Heart left ventricle (tissue), 16 donors: ENCODE measurements at places on chromosomes 6 and 20. TPM values are rescaled to one million over a fixed set of nuclear protein-coding genes. Genes with fewer than 3 reads are reported as not detected.

DNA sequence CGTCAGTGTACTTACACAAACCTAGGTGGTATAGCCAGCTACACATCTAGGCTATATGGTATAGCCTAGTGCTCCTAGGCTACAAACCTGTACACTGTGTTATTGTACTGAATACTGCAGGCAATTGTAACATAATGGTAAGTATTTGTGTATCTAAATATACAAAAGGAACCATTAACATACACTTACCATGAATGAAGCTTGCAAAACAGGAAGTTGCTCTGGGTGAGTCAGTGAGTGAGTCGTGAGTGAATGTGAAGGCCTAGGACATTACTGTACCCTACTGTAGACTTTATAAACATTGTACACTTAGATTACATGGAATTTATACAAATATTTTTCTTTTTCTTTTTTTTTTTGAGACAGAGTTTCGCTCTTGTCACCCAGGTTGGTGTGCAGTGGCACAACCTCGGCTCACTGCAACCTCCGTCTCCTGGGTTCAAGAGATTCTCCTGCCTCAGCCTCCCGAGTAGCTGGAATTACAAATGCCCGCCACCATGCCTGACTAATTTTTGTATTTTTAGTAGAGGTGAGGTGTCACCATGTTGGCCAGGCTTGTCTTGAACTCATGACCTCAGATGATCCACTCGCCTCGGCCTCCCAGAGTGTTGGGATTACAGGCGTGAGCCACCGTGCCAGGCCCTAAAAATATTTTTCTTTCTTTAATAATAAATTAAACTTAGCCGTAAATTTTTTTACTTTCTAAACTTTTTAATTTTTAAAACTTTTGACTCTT, 15.4 kb upstream of the KIAA1755 start:
- peaks cover 16% of the 10 kb centered on the region for H3K4me1 ChIP-seq
- H3K27me3 ChIP-seq, result no peaks in the 10 kb centered on the region

DNA sequence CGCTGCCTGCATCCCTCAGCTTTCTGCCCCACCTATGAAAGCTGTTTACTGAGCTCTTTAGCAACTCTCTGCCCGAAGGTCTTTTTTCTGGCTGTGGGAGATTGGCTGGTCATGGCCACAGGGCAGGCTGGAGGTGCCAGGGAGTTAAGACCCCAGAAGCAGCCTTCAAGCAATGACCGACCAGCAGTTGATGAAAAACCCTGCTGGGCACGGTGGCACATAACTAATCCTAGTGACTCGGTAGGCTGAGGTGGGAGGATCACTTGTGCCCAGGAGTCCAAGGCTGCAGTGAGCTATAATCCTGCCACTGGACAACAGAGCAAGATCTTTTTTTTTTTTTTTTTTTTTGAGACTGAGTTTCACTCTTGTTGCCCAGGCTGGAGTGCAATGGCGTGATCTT, 20.4 kb upstream of the ITPR3 start:
- no peak overlapping the region for H3K4me3 ChIP-seq
- no peak for DNase-seq
- H3K4me1 ChIP-seq, result no peaks in the 10 kb centered on the region
- no peaks in the 10 kb centered on the region for H3K27me3 ChIP-seq
- no peak overlapping the region for H3K27ac ChIP-seq

GRCh38 chr20:43691928-43692524, 25.1 kb downstream of the MYBL2 start:
- no peaks in the 10 kb centered on the region for H3K27me3 ChIP-seq
- H3K36me3 ChIP-seq, result no peaks in the 10 kb centered on the region
- H3K27ac ChIP-seq, result no peak overlapping the region
- no peak overlapping the region for H3K4me3 ChIP-seq

DNA sequence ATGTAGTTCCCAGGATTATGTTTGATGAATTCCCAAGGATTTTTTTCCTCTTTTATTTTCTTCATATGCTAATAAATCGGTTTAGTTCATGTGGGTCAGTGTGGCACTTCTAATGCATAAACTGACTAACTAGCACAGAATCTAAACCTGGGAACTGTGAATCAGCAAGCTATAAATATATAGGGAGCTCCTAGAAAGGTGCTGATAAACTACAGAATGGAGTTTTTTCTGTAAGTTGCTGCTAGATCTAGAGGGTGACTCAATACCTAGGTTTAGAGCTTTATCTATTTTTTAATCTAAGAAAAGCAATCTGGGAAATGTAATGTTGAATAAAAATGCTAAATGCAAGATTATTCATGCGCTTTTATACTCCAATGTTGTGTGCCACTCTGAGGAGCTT, 118.8 kb upstream of the PTCHD4 start:
- H3K4me3 ChIP-seq, result no peak overlapping the region
- H3K27ac ChIP-seq, result no peak overlapping the region
- no peak for DNase-seq
- H3K27me3 ChIP-seq, result no peaks in the 10 kb centered on the region
- H3K4me1 ChIP-seq, result no peaks in the 10 kb centered on the region
- H3K36me3 ChIP-seq, result no peaks in the 10 kb centered on the region

GRCh38 chr6:1325461-1326309, 13.8 kb downstream of the FOXQ1 start:
- H3K4me3 ChIP-seq, result no peak overlapping the region
- H3K27ac ChIP-seq, result no peak overlapping the region
- H3K27me3 ChIP-seq, result peaks cover 17% of the 10 kb centered on the region
- no peaks in the 10 kb centered on the region for H3K4me1 ChIP-seq

DNA sequence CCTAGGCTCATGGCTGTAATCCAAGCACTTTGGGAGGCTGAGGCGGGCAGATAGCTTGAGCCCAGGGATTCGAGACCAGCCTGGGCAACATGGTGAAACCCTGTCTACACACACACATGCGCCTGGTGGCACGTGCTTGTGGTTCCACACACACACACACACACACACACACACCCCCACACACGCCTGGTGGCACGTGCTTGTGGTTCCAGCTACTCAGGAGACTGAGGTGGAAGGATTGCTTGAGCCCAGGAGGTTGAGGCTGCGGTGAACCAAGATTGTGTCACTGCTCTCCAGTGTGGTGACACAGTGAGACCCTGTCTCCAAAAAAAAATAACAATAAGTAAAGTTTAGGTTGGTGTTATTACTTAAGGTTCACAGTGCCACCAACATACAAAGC, 165.8 kb downstream of the ZFAND3 start:
- no peaks in the 10 kb centered on the region for H3K27me3 ChIP-seq
- H3K4me1 ChIP-seq, result peaks cover 30% of the 10 kb centered on the region

DNA sequence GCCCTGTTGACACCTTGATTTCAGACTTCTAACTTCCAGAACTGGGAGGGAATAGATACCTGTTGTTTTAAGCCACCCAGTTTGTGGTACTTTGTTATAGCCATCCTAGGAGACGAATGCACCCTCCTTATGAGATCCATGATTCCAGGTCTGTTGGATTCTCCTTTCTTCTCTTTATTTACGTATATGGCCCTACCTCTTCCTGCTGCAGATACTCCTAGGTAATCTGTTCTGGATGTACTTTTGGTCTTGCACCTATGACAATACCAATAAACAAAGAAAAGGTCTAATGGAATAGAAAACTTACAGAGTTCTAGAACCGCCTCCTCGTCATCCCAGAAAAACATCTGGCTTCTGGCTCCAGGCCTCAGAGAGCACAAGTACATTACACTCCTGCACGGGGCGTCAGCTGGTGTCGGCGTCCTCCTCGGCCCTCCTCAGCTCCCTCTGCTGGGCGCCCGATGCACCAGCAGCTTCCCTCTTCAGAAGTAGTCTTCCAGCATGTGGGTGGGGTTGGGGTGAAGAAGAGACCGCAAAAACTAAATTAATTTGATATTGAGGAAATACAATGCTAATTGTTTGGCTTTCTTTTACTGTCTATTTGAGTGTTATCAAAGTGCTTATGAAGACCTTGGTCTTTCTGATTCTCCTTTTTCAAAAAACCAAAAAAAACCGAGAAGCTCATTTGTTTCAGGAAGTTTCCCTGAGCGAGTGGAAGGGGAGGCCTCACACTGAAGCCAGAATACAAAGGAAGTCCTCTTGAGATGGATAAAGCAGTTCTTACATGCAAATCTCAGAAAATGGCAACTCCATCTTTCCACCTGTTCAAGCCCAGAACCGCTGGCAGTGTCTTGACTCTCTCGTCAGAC, 9.7 kb upstream of the ATXN1 start:
- no peaks in the 10 kb centered on the region for H3K36me3 ChIP-seq
- peak overlapping the region; percentile 63 for H3K27ac ChIP-seq
- H3K4me1 ChIP-seq, result no peaks in the 10 kb centered on the region
- DNase-seq, result peak; percentile 80

DNA sequence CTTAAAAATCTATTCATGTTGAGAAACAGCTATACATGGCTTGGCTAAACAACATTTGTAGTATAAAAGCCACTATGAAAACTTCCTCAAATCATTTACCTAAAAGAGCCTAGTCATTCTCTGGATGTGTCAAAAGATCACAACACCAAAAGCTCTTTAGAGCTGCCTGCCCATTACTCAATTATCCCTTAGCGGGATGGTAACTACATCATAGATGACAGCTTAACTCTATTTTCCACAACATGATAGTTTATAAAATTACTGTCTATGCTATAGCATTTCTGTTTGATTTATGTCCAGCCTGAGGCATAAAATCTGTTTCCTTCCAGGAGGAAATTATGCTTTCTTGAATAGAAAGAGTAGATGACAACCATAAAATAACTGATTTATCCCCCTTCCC, 777.6 kb upstream of the HS3ST5 start:
- H3K4me1 ChIP-seq, result no peaks in the 10 kb centered on the region
- no peak overlapping the region for H3K4me3 ChIP-seq
- no peak for DNase-seq
- no peaks in the 10 kb centered on the region for H3K27me3 ChIP-seq
- H3K36me3 ChIP-seq, result no peaks in the 10 kb centered on the region

DNA sequence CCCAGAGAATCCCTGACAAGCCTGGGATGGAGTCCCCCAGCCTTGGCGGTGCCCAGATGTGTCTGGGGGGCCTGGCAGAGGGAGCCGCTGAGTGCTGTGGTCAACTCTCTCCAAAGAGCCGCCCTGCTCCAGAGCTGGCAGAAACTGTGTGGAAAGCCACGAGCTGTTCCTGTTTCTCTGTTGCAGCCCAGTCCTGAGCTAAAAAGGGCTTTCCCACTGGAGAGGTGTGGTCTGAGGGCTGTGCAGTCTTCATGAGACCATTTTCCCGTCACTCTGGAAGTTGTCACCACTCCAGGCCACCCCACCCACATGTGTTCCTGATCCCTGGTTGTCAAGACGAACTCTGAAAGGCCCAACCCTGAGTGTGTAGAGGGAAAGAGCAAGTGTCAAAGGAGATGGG, 99.7 kb upstream of the KCNK16 start:
- DNase-seq, result no peak
- H3K4me3 ChIP-seq, result no peak overlapping the region
- no peak overlapping the region for H3K27ac ChIP-seq
- no peaks in the 10 kb centered on the region for H3K4me1 ChIP-seq
- no peaks in the 10 kb centered on the region for H3K27me3 ChIP-seq
- H3K36me3 ChIP-seq, result no peaks in the 10 kb centered on the region

GRCh38 chr20:53789989-53790675, 196.5 kb upstream of the ZNF217 start:
- no peak for DNase-seq
- no peak overlapping the region for H3K27ac ChIP-seq

DNA sequence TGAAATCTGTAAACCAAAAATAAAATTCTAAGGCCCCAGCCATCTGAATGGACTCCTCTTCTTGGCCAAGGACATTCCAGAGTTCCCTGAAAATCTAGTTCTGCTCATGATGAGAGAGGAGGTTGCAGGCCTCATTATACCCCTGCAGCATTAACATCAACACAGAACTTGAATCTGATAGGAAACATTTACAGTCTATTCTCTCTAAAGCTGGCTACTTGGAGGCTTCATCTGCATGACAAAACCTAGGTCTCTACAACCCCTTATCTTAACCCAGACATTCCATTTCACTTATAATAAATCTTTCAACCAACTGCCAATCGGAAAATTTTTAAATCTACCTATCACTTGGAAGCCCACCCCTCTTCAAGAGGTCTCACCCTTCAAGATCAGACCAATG, 15.7 kb downstream of the RTN4IP1 start:
- no peaks in the 10 kb centered on the region for H3K27me3 ChIP-seq
- no peaks in the 10 kb centered on the region for H3K4me1 ChIP-seq
- no peak for DNase-seq
- no peak overlapping the region for H3K4me3 ChIP-seq
- H3K27ac ChIP-seq, result no peak overlapping the region
- H3K36me3 ChIP-seq, result no peaks in the 10 kb centered on the region

DNA sequence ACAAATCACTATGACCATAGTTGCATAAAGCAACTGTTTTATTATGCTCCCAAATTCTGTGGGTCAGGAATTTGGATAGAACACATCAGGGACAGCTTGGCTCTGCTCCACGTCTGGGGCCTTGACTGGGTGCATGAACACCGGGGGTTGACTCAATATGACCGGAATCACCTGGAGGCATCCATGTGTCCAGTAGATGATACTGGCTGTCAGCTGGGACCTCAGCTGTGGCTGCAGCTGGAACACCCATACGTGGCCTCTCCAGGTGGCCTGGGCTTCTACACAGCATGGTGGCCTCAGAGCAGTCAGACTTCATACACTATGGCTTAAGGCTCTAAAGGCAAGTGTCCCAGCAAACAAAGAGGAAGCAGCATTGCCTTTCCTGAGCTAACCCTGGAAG, 113.4 kb downstream of the NRN1 start:
- H3K4me3 ChIP-seq, result no peak overlapping the region
- H3K27ac ChIP-seq, result no peak overlapping the region
- no peaks in the 10 kb centered on the region for H3K4me1 ChIP-seq
- peak; percentile 23 for DNase-seq

TUBE1 gene
- polyA plus RNA-seq, result 23.1 TPM

NXT1 gene
- polyA plus RNA-seq, result 20.1 TPM

SLC24A3 gene
- 0.34 TPM for polyA plus RNA-seq
